G401 (cell line): ENCODE measurements at places on chromosomes 3 and 15.

DNA sequence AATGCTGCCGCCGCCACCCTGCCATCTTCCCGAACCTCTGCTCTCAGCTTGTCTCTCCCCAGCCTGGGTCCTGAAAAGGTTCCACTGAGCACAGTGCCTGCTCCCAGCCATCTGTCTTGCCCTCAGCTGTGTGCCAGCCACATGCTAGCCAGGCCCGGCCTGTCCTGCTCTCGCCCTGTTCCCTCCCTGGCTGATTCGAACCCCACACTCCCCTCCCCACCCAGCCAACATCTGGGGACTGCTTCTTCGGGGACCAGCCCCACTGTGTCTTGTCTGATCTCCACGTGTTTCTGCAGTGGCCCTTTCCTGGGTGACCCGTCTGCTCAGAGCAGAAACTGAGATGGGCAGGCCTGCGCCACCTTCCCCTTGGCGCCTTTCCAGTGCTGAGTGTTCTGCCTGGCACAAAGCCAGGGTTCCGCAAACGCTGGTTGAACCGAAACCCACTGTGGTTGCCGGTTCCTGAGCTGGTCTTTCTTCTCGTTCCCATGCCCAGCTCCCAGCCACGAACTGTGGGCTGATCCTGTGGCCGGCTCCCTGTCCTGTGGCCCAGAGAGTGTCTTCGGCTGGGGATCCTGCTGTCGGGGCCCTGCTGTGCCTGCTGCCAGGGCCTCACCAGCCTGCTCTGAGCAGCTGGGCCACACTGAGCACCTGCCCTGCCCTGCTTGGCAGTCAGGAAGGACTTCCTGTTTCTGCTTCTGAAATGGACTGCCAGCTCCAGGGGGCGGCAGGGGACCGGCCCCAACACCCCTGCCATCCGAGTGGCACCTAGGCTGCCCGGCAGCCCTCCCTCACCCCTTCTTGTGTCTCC, 62.7 kb upstream of the KLF13 start:
- DNase-seq: peak; percentile 79

DNA sequence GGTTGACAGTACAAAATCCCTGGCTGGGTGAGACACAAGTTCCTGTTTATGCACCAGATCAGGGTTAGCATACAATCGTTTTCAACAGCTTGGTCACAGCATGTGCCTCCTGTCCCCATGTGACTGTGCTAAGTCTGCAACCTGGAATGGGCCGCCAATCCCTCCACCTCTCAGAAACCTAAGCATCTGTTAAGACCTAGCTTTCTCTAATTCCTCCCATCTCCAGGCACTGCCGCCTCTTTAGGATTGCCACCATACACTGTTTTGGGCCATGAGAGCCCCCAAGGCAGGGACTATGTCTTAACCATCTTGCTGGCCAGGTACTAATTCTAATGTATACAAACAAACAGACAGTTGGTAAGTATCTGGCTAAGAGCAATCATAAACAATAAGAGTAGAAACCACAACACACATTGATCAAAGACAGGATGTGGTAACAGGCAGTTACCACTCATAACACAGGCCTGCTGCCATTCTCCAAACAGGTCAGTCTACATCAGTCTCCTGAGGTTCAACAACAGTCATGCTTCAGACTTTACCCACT, 25.6 kb downstream of the SEC22C start:
- peak; percentile 99 for DNase-seq

DNA sequence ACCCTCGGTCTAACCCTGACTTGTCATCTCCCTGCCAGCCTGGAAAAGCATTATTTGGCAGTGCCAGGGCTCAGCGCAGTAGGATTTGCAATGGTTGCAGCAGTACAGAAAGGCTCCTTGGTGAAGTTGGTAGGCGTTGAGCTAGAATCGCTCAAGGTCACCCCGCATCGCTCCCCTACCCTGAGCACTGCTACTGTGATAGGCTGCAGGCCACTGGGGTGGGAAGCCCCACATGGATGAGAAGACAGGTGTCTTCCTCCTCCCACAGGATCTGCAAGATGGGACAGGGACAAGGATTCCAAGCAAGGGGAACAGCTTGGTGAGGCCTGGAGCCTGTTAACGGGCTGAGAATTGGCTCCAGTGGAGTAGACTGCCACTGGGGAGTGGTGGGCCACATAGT, 10.7 kb downstream of the CLK3 start:
- DNase-seq: no peak

DNA sequence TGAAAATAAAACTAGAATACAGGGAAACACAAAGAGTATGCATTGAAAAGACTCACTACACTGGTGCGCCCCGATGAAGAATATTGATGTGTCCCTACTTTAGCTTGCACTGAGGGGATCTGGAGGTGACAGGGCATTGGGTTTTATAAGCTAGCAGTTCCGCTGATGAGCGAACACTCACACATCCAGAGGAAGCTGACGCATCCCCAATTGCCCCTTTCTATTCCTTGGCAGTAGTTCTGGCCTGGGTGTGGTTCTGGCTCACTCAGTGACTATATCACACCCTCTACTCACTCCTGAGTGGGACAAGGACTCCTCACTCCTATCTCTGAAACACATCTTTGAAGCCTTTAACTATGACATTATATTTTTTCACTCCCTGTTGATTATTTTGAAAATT, 71.0 kb downstream of the B3GNT5 start:
- DNase-seq: no peak
